ENCODE measurements at places on chromosomes 1 and 21.
A peak's percentile ranks its signal among the peaks of the same experiment; 100 is the strongest.

DNA sequence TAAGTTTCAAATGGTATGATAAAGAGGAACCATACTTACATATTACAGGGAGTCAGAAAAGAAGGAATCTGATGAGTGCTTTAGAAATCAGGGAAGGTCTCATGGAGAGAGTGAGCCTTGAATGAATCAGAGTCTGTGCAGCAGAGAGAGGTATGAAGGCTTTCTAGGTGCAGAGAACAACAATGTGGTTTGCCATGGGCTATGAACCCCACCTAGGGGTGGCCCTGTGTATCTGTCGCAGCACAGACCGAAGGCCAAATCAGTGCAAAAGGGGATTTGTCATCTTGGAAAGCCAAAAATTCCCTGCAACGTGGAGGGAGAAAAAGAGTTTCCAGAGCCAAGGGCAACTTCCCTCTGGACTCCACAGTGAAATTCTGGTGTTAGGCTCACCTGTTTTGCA, 3.5 kb downstream of the PAPPA2 start:
- DNase-seq, result peak; percentile 55

- no peak for DNase-seq
These were observed 436.5 kb upstream of the DAB1 start for GRCh38 chr1:57860325-57860724.

DNA sequence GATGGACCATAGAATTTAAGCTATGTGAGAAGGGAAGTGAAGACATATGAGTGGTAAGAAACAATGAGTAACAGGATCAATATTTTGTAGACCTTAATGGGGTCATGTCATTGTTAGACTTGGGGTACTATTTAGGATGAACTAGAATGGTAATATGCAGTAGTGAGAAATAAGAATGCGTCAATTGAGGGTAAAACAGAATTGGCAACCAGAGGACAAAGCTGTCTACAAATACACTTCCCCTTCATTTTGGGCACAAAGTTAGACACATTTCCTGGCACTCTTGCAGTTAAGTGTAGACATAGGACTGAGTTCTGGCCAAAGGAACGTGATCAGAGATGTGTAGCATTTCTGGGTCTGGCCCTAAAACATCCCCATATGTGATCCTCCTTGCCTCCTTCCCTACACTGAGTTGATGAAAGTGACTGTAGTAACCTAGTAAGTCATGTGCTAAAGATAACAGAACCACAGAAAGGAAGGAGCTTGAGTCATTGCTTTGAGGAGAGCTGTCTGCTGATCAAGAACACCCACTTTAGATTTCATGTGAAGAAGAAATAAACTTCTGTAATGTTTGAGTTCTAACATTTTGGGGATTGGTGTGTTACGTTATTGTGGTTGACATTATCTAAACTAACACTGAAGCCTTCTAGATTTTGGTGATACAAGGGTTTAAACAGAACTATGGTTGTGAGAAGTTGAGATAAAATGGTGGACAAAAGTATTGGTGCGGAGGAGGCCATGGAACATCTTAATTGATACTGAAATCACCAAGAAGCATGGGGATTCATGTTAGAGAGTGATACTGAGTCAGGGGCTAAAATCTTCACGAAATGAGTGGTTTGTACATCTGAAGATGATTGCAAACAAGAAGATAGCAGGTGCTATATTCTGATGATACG, 41.7 kb downstream of the CD55 start:
- DNase-seq, result peak; percentile 15

DNA sequence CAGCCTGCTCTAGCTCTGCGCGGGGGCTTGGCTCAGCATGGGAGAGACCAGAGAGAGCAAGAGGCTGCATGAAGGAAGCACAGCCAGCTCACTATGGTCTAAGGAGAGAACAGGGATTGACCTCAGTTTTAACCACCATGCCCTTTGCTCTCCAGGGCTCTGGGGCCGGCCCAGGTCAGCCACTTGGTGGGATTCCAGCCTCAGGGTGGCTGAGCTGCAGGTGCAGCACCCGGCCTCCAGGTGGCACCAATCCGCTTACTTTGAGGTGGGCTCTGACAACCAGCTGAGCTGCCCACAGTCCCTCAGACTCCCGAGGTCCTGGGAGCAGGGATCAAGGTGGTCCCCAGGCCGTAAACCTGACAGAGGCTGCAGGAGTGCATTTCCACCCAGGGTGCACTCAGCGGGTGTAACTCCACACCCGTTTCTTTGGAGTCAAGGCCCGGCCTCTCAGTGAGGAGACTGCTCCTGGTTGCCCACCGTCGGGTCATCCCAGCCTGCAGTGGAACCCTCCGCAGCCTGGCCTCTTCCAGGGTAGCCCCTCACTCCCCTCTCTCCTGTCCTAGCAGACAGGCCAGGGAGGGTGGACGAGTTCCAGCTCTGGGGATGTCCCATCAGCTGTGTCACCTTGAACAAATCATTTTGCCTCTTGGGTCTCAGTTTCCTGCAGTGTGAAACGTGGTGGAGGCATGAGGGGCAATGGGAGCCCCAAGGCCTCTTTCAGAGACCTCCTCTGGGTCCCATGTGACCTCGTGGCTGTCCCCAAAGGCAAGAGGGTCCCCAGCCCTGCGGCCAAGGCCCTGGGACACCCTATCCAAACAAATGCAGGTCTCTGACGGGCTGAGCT, 607 bp upstream of the LGR6 start:
- DNase-seq, result peak; percentile 71

Data from ELR (cell line).